ENCODE measurements at places on chromosomes 1 and 21. TPM values are rescaled to one million over a fixed set of nuclear protein-coding genes. Genes with fewer than 3 reads are reported as not detected.

DNA sequence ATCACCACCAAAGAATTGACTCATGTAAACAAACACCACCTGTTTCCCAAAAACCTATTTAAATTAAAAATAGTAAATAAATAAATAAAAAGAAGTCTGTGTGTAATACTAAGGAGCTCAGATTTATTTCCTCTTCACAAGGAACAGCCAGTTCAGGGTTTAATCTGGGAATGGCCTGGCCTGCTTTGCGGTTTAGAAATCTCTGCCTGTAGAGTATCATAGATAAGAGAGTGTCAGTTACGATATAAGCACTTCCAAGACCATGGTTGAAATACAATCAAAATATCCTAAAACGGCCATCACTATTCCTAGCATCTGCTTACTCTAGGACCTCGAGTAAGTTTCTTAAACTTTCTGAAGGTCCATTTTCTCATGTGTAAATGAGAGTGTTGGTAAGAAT lies 274.4 kb downstream of the PLPP3 start:
- H3K27ac ChIP-seq = no peak overlapping the region
- H3K4me3 ChIP-seq = no peak overlapping the region
- no peaks in the 10 kb centered on the region for H3K36me3 ChIP-seq
- peaks cover 3% of the 10 kb centered on the region for H3K27me3 ChIP-seq
- no peak for DNase-seq
- no peaks in the 10 kb centered on the region for H3K4me1 ChIP-seq

Gene SV2A
- 1.4 TPM for total RNA-seq

DNA sequence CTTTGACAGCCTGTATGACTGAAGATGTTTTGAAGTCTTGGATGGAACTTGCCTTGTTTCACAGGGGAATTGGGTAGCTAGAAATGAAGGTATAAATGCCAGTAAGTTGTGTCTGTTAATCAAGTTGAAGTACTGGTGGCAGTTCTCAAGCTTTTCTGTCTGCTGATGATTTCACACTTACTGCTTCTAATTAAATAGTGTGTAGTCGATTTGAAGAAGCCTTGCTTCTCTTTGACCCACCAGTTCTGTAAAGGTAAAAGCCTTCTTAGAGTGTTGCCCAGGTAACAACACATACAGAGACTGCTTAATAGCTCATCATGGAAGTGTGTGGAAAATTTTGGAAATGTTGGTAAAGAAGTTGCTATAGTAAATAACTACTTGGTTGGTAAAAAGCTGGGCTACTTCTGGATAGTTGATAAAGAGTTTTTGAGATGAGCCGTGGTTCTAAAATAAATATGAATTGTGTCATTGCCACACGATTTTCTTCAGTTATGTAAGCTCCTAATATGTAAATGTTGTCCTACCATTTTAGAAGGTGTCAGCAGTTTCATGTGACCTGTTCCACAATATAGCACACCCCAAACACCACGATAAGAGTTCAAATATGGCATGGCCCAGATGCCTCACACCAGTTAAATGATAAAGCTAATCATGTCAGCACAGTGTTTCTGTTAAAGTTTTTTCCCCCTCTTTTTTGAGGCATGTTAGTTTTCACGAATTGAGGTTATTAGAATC lies 7.4 kb downstream of the RABGAP1L start:
- H3K27ac ChIP-seq = peak overlapping the region; percentile 58
- no peaks in the 10 kb centered on the region for H3K36me3 ChIP-seq
- peak overlapping the region; percentile 57 for H3K4me3 ChIP-seq

Gene NID1
- not detected for total RNA-seq

DNA sequence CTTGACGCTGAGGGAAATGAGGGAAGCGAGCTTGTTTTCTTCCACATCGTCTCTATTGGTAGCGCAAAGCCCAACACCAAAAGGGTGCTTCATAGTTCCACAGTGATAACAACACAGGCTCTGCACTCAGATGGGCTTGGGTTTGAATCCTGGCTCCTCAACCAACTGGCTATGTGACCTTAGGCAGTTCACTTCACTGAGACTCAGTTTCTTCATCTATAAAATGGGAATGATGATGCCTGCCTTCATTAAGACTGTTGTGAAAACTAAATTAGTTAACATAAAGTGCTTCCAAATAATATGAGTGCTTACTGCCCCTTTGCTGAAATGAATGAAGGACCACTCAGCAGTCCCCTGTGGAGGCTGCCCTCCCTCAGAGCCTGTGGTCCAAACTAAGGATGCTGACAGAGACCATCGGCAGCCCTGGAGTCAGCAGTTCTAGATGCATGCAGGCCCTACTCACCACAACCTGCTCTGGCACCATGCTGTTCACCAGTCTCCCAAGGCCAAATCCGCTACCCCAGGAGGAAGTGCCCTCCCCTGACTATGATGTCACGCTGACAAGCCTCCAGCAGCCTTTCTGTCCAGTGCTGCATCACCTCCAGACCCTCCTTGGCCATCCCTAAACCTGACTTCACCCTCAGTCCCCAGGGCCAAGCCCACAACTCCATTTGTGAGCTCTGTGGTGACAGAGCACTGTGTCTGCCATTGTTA lies 30.7 kb downstream of the DMAP1 start:
- H3K27ac ChIP-seq = no peak overlapping the region
- H3K4me1 ChIP-seq = peaks cover 11% of the 10 kb centered on the region
- H3K27me3 ChIP-seq = no peaks in the 10 kb centered on the region
- no peak overlapping the region for H3K4me3 ChIP-seq
- H3K36me3 ChIP-seq = no peaks in the 10 kb centered on the region
- DNase-seq = no peak

DNA sequence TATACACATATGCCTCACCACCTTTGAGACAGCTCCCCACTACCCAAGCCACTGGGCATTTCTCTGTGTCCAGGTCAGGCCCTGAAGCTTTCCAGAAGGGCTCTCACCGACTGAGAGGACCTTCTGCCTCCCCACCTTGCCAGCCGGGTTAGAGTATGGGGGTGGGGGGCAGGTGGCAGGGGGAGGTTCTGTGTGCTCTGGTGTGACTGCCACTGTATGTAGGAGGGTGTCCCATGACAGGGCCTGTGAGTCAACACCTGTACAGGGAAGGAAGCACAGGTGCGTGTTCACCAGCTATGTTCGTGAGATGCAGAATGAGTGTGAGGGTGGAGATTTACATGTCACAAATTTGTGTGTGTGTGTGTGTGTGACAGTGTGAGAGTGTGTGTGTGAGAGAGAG lies 7.0 kb downstream of the AHDC1 start:
- no peaks in the 10 kb centered on the region for H3K27me3 ChIP-seq
- H3K27ac ChIP-seq = no peak overlapping the region
- peaks cover 37% of the 10 kb centered on the region for H3K4me1 ChIP-seq
- DNase-seq = no peak
- no peak overlapping the region for H3K4me3 ChIP-seq
- H3K36me3 ChIP-seq = no peaks in the 10 kb centered on the region

DNA sequence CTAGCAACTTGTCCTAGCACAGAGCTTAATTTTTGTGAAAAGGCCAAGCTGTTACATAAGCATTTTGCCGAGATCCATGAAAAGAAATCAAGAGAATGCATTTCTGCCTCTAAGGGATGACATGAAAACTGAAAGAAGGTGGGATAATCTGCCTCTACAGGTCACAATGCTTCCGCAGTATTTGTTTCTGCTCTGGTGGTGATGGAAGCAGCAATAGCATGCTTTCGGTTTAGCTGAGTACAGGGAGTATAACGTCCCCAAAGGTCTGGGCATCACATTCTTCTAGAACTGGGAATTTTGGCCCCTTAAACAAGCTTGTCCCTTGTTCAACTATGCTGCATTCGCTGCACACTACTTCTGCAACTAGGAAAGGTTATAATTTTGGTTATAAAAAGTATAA lies 14.4 kb upstream of the MAGI3 start:
- no peak overlapping the region for H3K4me3 ChIP-seq
- H3K27ac ChIP-seq = no peak overlapping the region
- no peaks in the 10 kb centered on the region for H3K4me1 ChIP-seq

DNA sequence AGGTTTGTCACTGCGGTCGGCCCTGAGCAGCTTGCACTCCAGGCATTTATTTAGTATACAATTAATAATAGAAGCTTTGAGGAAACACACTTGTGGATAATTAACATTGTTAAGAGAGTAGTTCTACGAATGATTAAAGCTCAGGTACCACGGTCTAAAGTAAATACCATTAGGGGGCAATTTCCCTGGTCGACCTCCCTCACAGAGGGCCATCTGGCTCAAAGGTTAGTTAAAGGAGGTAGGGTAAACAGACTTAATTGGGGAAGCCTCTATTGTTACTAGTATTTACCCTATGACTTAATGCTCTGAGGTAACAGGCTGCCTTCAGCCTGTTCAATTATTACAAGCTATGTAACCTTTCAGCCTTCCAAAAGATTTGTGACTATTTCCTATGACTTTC lies 122.3 kb upstream of the SLC44A3 start:
- H3K27me3 ChIP-seq = peaks cover 29% of the 10 kb centered on the region
- H3K36me3 ChIP-seq = no peaks in the 10 kb centered on the region
- no peak for DNase-seq
- peaks cover 6% of the 10 kb centered on the region for H3K4me1 ChIP-seq
- H3K27ac ChIP-seq = no peak overlapping the region

- H3K4me3 ChIP-seq = no peak overlapping the region
- H3K4me1 ChIP-seq = peaks cover 14% of the 10 kb centered on the region
- H3K36me3 ChIP-seq = peaks cover 6% of the 10 kb centered on the region
- H3K27me3 ChIP-seq = no peaks in the 10 kb centered on the region
Observed at GRCh38 chr1:154212083-154212482, 6.0 kb upstream of the CFAP141 start.

- H3K27ac ChIP-seq = no peak overlapping the region
- DNase-seq = no peak
- no peaks in the 10 kb centered on the region for H3K27me3 ChIP-seq
- H3K36me3 ChIP-seq = no peaks in the 10 kb centered on the region
- H3K4me1 ChIP-seq = no peaks in the 10 kb centered on the region
- H3K4me3 ChIP-seq = no peak overlapping the region
Observed at GRCh38 chr1:181562395-181562794, 79.1 kb downstream of the CACNA1E start.

DNA sequence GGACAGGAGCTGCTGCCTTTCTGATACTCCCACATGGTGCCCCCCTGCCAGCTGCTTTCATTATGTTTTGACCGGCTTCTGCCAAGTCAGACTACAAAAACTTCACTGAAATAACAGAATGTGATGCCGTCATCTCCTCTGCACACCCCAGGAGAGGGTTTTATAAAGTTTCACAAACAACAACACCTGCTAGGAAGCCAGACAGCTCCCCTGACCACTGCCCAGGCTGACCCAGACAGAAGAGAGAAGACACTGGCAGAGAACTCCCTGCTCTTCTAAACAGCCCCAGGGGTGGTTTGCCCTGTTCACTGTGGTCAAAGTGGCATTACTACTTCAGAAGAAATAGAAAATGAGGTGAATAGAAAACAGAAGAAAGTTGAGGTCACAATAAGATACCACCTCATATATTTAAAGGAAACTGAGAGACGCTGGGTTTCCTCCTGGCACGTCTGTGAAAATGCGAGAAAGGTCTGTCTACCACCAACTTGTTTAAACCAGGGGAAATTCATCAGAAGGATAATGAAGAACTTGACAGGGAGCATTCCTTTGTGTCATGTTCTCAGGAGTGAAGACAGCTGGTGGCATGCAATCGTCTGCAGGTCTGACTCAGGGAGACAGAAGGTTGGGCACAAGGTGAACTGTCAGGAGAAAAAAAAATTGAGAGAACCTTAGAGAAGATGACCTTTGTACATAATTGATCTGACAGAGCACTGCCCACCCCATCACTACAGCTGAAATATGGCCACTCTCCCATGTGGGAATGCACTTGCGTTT lies 119.0 kb upstream of the NFIA start:
- no peak overlapping the region for H3K27ac ChIP-seq
- H3K4me1 ChIP-seq = peaks cover 11% of the 10 kb centered on the region
- no peak overlapping the region for H3K4me3 ChIP-seq
- DNase-seq = no peak
- peaks cover 38% of the 10 kb centered on the region for H3K27me3 ChIP-seq

DNA sequence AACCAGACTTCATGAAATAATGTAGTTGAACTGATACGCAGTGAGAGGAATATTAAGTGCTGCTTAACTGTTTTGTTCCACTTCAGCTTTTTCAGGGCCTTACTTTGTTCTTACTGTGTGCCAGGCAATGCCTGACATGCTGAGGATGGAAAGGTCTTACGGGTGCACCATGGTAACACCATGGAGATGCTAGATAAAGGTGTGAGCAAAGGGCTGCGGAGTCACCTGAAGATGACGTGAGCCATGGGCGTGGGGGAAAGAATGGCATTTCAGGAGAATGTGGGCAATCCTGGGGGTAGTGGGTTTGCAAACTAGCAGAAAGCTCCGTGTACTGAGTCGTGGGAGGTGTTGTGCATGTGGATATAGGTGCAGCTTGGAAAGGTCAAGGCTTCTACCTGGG lies 27.3 kb downstream of the MAN1C1 start:
- H3K36me3 ChIP-seq = peaks cover 6% of the 10 kb centered on the region
- peak overlapping the region; percentile 43 for H3K4me3 ChIP-seq
- DNase-seq = no peak
- H3K4me1 ChIP-seq = peaks cover 35% of the 10 kb centered on the region
- no peak overlapping the region for H3K27ac ChIP-seq

DNA sequence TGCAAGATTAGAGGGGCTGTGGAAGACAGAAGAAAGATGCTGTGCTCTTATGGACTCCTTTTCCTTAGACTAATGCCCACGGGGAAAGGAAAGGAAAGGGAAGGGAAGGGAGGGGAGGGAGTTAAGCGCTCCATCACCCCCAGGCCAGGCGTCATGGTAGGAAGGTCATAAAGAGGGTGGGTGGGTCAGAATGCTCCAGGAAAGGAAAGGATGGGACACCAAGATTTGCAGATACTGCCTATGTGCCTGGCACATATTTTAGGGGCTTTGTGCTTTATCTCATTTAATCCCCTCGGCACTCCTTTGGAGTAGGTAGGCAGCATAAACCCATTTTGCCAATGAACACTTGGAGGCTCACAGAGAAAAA lies 41.4 kb downstream of the MAB21L3 start:
- H3K36me3 ChIP-seq = no peaks in the 10 kb centered on the region
- DNase-seq = no peak
- H3K27ac ChIP-seq = no peak overlapping the region
- no peaks in the 10 kb centered on the region for H3K27me3 ChIP-seq

- no peak overlapping the region for H3K4me3 ChIP-seq
- H3K27me3 ChIP-seq = no peaks in the 10 kb centered on the region
- no peak for DNase-seq
- no peaks in the 10 kb centered on the region for H3K36me3 ChIP-seq
Observed at GRCh38 chr1:154720328-154721297, 112.6 kb upstream of the ADAR start.

DNA sequence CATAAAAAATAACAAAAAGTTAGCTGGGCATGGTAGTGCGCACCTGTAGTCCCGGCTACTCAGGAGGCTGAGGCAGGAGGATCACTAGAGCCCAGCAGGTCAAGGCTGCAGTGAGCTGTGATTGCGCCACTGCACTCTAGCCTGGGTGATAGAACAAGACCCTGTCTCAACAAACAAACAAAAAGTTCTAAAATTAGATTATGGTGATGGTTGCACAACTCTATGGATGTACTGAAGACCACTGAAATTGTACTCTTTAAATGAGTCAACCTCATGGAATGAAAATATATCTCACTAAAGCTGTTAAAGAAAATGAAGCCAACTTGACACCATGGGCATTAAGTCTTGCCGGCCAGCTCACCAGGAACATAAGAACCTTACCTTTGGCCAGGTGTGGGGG lies 9.1 kb downstream of the MRAP start:
- no peak overlapping the region for H3K27ac ChIP-seq
- H3K4me3 ChIP-seq = no peak overlapping the region
- no peaks in the 10 kb centered on the region for H3K4me1 ChIP-seq
- DNase-seq = no peak

Data from natural killer cell treated with Interleukin-12 subunit alpha and Interleukin-12 subunit beta and Interleukin-15 and Interleukin-18, amount 100 ng/mL, for 72 hours (primary cell).